Renal cortex interstitium (tissue), 15 donors: ENCODE measurements at places on chromosomes 1 and 21. TPM values are rescaled to one million over a fixed set of nuclear protein-coding genes. Genes with fewer than 3 reads are reported as not detected.

SH3BP5L gene
- polyA plus RNA-seq: 30.0 TPM

PLXNA2 gene
- polyA plus RNA-seq: 16.6 TPM

DNA sequence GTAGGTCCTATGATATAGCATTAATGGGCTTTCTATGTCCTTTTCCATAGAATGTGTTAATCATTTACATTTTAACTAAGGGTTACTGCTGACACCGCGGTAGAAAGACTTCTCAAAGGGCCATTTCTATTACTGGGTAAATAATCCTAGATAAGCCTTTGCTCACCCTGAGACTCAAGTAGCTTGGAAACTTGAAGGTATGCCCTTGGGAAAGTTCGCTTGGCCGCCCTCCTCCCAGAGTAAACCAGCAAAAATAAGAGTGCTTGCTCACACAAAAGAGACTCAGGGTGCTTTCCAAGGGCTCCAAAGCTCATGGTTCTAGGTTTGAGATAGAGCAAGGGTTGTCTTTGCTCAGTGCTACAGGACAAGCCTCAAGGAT, 85.8 kb upstream of the TMPRSS2 start:
- no peak for DNase-seq

GRCh38 chr21:26818906-26819305, 26.3 kb downstream of the ADAMTS1 start:
- DNase-seq: no peak

- no peak for DNase-seq
These were observed 122.1 kb downstream of the NEK7 start for GRCh38 chr1:198278943-198279342.

GRCh38 chr1:20430355-20431175, 55.4 kb downstream of the CAMK2N1 start:
- DNase-seq: peak; percentile 31
